ENCODE measurements at places on chromosomes 2 and 18.

- DNase-seq: no peak
Observed at GRCh38 chr2:97765933-97766332, 52.6 kb downstream of the ZAP70 start.

GRCh38 chr2:72803151-72803550 is 22.7 kb downstream of the EXOC6B start:
- no peak for DNase-seq

GRCh38 chr2:36915627-36916026 is 50.7 kb downstream of the STRN start:
- DNase-seq: peak; percentile 60

GRCh38 chr2:25700221-25700660 is 26.9 kb upstream of the DTNB start:
- DNase-seq: peak; percentile 15

DNA sequence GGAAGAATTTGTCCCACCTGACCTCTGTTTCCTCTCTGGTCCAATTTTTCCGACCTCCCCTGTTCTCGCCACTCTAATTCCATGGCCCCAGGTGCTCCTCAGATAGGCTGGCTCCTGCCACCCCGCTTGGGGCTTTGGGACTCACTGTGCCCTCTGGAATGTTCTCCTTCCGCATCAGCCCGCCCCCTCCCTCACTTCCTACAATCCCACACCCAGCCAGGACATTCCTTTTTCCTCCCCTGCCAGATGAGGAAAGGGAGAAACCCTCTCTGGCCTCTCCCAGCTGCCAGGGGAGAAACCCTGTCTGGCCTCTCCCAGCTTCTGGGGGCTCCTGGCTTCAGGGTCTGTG is 3.1 kb upstream of the OR6B2 start:
- DNase-seq: no peak

GRCh38 chr2:120300385-120300784 is 45.6 kb upstream of the INHBB start:
- no peak for DNase-seq

GRCh38 chr18:50928551-50928950 is 39.3 kb upstream of the ELAC1 start:
- no peak for DNase-seq

- DNase-seq: no peak
Observed at GRCh38 chr2:235493775-235494715, at the start of gene AGAP1. Gene AGAP1 (plus strand): TSS chr2:235494043.

GRCh38 chr2:88016960-88017779 is 823 bp upstream of the RNU2-63P start:
- DNase-seq: peak; percentile 54

DNA sequence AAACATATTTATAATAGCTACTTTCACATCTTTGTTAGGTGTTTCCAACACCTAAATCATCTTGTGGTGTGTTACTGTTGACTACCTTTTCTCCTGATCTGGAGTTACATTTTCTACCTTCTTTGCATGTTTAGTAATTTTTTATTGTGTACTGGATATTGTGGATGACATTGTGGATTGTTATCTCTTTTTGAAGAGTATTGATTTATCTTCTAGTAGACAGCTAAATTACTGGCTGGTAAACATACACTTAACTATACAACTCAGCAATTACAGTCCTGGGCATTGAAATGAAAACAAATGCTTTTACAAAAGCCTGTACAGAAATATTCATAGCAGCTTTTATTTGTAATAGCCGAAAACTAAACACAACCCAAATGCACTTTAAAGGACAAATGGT is 150.8 kb downstream of the PTRHD1 start:
- no peak for DNase-seq

GRCh38 chr2:137959166-137959565 is 5.1 kb upstream of the HNMT start:
- no peak for DNase-seq

GRCh38 chr2:181632733-181633401 is 24.0 kb downstream of the CERKL start:
- DNase-seq: no peak

- no peak for DNase-seq
Observed at GRCh38 chr2:8926356-8926755, 77.1 kb downstream of the MBOAT2 start.

DNA sequence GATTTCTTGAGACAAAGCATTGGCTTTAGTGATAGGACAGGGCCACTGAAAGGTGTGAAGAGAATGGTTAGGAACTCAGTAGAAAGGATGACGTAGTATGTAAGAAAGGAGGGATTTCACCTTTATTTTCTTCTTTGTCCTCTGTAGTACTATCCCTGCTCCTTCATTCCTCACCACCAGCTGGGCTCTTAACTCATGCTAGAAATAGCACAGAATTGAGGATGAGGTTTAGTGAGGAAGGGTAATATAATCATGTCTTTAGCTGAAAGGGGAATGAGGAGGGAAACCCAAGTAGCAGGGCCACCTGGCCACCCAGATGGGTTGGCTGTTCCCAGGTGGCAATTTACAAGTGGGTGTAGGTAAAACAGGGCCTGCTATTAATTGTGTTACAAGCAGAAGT is 15.2 kb downstream of the ACVR2A start:
- DNase-seq: no peak

GRCh38 chr2:193693758-193694157 is 1499.0 kb upstream of the TMEFF2 start:
- DNase-seq: no peak

DNA sequence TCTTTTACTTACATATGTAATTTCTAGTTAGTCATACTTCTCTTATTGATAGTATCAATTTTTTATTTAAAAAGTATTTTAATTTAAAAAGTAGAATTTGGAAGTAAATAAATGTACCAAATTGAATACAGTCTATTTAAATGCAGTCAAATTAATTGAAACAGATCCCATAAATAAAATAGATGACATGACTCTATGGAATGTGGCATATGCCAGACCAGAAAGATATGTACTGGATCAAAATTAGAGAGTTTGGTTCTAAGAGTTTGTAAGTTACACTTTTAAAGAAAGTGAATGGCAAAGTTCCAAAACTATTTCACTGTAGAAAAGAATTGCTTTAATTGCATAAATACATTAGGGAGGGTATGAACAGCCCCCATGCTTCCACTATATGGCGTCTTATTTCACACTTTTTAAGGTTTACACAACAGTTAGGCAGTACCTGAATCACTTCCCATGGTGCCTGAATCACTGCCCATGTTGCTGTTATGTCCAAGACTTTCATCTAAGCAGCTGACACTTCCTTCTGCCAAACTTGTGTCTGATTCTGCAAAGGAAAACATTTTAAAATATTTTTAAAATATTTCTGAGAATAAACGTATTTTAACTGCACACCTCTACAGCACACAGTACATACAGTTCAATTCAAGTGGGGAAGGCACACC is 25.2 kb downstream of the IFIH1 start:
- no peak for DNase-seq

- no peak for DNase-seq
Observed at GRCh38 chr18:31429623-31430022, 17.9 kb upstream of the DSG3 start.

DNA sequence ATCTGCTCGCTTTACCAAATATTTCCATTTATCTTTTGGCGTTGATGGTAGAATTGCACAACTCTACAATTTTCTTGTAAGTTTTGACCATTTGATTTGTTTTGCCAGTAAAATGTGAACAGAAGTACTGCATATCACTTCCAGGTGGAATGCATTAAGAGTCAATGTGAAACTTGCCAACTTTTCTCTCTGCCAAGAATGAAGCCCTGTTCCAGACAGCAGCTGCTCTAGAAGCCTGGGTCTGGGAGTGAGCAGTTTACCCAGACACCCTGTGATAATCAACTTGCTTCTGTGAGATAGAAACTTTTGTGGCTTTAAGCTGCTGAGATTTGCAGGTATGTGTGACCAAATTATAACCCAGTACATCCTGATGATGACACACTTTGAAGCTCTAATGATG is 115.9 kb upstream of the SYT4 start:
- DNase-seq: no peak

- DNase-seq: no peak
Observed at GRCh38 chr2:38654528-38655381, 11.2 kb upstream of the GALM start.

DNA sequence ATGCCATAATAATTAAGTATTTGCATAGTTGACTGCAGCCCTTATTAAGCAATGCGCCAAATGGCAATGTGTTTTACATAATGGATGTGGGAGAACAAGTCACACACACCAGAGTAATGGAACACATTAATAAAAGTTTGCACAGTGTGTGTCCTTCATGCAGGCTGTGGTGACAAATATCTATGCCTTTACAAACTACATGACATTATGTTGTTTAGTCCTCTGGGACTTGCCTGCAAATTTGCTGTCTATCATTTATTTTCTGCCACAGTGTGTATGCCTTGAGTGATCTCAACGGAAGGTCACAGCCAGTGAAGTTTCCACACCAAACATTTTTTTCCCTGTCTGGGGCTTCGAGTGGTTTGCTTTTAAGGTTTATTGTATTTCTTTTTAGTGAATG is 175.2 kb upstream of the TMEFF2 start:
- DNase-seq: no peak

- DNase-seq: no peak
Observed at GRCh38 chr2:232773815-232774214, 2.5 kb downstream of the KCNJ13 start.

DNA sequence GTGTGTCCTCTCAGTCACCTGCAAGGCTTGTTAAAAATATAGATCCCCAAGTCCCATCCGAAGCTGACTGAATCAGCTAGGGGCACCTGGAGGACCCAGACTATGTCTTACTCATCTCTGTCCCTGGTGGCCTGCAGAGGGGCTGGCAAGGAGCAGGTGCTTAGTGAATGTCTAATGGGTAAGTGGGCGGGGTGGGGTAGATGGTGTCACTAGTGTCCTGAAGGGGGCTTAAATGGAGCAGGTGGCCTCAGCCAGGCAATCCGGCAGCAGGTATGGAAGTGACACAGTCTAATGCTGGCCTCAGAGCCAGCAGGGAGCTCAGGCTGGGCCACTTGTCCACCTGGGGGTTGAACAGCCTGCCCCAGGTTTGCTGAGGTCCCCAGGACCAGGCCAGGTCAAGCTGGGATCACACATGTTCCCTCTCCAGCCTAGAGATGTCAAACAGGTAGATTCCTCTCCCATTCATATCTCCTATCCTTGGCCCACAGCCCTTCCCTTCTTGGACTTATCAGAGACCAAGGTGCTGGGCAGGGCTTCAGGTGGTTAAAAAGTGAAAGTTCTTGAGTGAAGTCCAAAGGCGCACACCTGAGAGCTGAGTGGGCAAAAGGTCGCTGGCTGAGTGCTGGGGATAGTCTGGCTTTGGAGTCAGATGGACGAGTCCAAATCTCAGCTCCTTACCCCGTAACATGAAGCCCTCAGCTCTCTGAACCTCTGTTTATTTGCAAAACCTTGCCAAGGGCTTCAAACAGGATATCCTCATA is 1.7 kb downstream of the STEAP3 start:
- DNase-seq: no peak

DNA sequence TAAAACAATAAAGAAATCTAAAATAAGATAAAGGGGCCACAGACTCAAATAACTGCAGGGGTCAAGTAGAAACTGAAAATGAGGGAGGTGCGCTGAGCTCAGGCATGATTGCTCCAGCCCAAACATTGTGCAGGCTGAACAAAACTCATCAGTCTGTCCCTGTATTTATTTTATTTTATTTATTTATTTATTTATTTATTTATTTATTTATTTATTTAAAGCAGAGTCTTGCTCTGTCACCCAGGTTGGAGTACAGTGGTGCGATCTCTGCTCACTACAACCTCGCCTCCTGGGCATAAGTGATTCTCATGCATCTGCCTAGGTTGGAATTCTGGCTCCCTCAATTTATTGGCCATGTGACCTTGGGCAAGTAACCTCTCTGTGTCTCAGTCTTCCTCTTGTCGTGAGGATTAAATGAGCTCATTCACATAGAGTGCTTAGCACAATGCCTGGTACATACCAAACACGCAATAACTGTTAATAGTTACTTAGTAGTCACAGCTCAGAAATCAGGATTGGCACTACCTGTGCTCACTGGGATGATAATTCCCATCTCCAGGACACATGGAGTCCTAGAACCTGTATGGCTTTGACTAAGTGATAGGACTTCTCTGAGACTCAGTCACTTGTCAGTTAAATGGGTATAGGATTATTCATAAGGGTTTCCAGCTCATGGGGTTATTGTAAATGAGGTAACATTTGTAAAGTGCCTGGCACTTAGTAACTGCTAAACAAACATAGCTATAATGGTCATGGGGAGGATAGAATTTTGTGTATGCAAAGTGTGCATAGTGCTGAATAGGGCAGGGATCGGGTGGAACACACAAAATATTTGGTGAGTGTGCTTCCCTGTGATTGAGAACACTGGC is 6.0 kb downstream of the SPEG start:
- no peak for DNase-seq

GRCh38 chr18:26854292-26854881 is 11.1 kb downstream of the AQP4 start:
- no peak for DNase-seq

GRCh38 chr2:136572335-136572734 is 193.0 kb upstream of the THSD7B start:
- DNase-seq: no peak

DNA sequence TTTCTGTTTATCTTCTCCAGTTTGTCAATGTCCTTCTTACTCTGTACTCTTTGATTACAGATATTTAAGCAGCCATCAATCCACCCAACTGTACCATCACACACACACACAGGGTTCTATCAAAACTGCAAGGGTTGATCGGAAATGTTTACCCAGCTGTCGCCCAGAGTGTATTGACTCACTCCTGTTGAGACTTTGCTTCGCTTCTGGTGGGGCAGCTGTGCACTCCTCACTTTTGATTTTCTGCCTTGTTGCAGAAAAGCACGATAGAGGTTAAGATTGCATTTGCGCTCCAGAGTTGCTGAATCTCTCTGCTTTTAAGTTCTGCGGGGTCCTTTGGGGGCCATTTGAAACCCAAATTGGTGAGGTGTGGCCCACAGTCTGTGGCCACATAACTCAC is 216.2 kb downstream of the SETBP1 start:
- no peak for DNase-seq

GRCh38 chr2:205712508-205712907 is 30.2 kb downstream of the NRP2 start:
- no peak for DNase-seq

- DNase-seq: no peak
Observed at GRCh38 chr2:214139630-214140284, 271.1 kb upstream of the VWC2L start.

DNA sequence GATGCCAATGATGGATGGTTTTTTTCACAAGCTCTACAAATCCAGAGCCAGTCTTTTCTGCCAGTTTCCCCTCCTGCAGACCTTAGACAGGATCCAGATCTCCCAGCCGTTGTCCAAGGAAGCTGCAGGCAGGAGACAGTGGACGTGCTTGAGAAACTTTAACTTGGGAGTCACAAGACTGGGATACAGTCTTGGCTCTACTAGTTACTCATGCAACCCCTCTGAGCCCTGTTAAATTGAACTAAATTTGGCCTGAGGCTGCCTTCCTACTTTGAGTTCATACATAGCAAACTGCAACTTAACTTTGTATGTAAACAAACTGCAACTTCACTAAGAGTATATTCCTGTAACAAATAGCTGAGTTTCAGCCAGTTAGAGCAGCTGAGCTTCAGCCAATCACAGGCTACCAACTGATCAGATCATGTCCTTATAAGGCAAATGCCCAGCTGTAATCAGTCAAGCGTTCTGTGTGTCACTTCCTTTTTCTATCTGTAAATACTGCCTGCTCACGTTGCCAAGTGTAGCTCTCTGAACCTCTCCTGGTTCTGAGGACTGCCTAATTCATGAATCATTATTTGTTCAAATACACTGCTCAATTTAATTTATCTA is 140.9 kb downstream of the CAPN13 start:
- DNase-seq: no peak

Measured in AML-193 (cell line).